ENCODE measurements at places on chromosomes 5 and 9.

- no peak for DNase-seq
These were observed 523.0 kb upstream of the PTPRD start for GRCh38 chr9:11135851-11136250.

- no peak for DNase-seq
These were observed 1195.3 kb upstream of the NUDT12 start for GRCh38 chr5:104757915-104758314.

GRCh38 chr9:1272488-1272887, 222.3 kb downstream of the DMRT2 start:
- DNase-seq, result no peak

- DNase-seq, result no peak
These were observed 136.6 kb upstream of the ICE1 start for GRCh38 chr5:5285906-5286305.

- DNase-seq, result no peak
These were observed 1.7 kb upstream of the SPARC start for GRCh38 chr5:151688436-151688835.

- no peak for DNase-seq
These were observed 1163.9 kb upstream of the SEMA6A start for GRCh38 chr5:117738571-117738970.
